Dorsolateral prefrontal cortex (tissue), 122 donors: ENCODE measurements at places on chromosomes 5 and 9.
A peak's percentile ranks its signal among the peaks of the same experiment; 100 is the strongest.

DNA sequence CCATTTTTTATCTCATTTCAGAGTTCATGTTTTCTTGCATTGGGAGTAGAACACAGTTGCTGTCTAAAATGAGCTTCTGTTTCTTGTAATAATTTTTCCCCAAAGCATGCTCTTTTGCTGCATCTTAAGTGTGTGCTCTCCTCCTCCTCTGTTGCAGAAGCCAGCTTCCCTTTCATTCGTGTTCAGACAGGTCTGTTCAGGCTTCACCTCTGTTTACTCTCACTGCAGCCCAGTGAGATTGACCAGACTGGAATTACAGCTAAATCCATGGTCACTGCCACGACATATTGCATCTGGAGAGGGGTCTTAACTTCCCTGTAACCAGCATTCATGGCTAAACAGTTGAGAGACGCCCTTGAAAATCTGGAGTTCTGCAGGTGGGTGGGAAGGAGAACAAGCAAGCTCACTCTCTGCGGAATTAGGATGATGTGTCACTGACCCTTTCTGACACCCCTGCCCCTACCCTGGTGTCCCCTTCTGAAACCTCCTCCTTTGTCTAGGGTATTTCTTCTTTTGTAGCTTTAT lies 223.2 kb downstream of the FSTL4 start:
- no peak for DNase-seq

GRCh38 chr5:170161069-170161468 lies 55.4 kb downstream of the FOXI1 start:
- DNase-seq, result no peak

- no peak for DNase-seq
Observed at GRCh38 chr9:27362447-27363210, 65.7 kb upstream of the EQTN start.

- DNase-seq, result no peak
Observed at GRCh38 chr5:141786700-141787099, 91.5 kb downstream of the PCDH1 start.

DNA sequence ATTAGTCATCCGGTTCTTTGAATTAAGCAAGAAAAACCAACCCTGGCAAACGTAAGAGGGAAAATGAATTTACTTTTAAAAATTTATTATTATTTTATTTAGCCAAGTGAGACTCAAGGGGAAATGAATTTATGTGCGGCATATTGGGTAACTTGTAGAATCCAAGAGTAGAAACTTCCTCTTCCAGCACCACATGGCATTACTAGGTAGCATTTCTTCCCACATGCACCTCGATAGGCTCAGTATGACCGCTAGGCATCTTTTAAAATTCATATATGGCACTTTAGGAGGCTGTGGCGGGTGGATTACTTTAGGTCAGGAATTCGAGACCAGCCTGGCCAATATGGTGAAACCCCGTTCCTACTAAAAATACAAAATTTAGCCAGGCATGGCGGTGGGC lies 17.6 kb upstream of the MYO10 start:
- no peak for DNase-seq

DNA sequence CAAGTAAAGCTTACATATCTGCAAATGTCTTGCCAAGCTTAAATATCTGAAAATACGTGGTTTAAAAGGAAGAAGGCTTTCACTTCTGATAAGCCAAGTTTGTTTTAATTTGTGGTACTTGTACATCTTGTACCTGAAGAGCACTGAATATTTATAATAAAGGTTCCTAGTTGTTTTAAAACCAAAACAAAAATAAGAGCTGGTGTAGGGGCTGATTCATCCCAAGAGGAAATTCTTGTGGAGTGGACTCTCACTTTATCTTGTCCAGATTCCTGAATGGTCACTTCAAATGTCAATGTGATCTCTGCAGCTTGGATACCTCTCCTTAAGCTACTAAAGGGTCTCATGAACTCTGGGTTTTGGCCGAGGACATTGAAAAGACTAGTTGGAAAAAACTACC lies 29.5 kb downstream of the MAMDC2 start:
- DNase-seq, result no peak

DNA sequence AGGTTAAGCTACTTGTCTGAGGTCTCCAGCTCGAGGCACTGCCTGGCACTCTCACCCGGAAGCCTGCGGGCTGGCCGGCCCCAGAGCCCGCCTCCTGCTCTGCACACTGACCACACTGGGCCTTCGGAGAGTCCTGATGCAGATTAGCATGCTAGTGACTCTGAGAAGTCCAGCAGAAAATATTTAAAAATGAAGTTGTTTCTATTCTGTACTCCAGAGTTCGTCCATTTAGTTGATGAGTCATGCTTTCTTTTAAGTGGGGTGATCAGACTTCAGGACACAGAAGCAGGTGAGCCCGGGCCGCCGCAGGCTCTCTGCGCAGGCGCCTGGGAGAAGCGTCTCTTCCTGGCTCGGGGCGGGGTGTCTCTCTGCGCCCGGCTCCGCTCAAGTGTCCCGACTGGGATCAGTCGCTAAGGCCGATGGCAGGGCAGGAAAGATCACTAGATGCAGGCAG lies 32.5 kb downstream of the FAM240B start:
- peak; percentile 36 for DNase-seq

GRCh38 chr9:93459432-93459847 lies 6.1 kb upstream of the FAM120AOS start:
- DNase-seq, result peak; percentile 46

GRCh38 chr5:66344544-66344943 lies 200.4 kb downstream of the SREK1 start:
- DNase-seq, result no peak

GRCh38 chr9:73402081-73403028 lies 250.7 kb downstream of the ANXA1 start:
- DNase-seq, result no peak

DNA sequence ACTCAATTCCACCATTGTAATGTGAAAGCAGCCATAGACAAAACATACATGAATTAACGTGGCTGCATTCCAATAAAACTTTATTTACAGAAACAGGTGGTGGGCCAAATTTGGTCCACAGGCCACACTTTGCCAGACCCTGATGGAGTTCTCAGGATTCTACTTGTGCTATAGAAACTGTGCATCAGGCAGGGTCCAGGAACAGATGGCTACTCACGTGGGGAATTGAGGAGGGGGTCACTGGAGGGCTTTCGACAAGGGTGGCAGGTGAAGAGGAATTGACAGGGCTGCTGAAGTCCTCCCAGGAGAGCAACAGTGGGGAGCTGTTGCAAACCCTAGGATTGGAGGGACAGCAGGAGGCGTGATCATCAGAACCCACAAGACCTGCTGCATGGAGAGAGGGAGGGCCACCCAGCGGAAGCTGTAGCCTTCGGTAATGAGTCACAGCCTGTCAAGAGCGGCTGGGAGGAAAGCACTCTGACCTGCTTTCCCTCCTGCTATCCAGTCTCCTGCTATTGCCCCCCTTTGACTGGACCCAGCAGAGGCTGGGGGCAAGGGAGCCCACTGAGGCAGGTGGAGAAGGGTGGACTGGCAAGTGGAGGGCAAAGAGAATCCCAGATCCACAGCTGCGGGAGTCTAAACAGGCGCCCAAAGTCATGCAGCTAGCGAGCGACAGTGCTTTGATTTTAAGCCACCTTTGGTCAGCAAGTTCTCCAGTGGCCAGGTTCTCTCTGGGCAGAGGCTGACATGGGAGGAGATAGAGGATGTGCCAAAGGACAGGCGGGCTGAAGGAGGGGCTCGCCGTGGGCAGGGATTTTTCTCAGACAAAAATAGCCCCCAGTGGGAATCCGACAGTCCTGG lies 138.3 kb upstream of the SMIM23 start:
- no peak for DNase-seq

DNA sequence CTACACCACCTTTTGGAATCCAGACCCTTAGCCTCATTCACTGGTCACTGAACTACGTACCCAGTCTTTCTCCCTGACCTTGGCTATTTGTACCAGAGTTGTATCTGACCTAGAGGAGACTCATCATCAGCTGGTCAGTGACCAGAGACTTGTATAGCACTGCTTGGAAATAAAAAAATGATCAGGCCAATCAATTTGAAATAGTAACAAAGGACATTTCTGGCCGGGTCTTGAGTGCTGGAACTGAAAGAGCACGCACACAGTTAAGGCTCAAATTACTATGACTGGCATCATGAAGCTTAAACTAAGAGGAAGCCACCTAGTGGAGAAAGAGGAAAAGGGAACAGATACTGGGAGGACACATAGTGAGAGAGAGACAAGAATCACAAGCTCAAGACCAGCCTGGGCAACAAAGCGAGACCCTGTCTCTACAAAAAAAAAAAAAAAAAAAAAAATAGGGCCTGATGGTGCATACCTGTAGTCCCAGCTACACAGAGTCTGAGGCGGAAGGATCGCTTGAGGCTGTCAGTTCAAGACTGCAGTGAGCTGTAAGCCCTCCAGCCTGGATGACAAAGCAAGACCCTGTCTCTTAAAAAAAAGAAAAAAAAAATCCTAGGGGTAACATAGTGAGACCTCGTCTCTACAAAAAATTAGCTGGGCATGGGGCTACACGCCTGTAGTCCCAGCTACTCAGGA lies 12.8 kb upstream of the SRP19 start:
- no peak for DNase-seq

DNA sequence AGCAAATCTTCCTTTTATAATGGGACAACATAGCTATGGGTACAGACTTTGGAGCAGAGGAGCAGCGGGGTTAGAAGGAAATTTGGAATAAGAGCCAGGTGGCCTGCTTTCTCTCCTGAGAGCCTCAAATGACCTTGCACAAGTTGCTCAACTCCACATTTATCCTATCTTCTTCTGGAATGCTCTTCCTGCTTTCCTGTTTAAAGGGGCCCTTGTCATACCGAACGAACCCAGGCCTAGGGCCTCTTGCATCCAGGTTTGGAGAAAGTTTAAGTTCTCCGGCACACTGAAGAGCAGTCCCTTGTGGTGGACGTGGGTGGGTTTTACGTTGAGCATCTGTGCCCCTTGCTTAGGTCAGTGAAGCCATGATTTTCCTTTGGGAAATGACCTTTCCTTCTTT lies 197.9 kb upstream of the NR3C1 start:
- DNase-seq, result no peak

GRCh38 chr9:96167011-96167410 lies 135.0 kb downstream of the HSD17B3 start:
- DNase-seq, result no peak

DNA sequence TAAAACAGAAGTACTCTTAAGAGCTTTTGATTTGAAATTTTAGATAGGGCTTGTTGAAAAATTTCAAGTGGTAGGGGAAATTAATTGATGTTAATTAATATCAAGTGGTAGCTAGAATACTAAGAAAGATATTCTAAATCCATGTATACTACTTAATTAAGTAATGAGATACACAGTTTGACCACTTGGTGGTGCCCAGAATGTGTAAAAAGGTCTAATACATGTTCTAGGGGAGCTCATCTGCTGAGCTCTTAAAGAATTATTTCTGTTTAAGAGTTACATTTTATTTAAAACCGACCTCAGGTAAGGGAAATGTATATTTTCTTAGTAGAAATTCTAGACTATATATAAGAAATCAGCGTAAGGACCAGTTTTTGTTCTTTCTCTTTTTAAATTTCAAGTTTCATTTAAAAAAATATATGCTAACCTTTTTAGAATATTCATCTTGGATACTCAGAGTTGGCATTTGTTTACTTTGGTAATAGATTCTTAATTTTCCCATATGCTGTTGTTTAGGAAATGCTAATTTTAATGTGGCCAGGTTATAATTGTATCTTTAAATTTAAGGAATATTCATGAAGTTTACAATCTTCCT lies 61.5 kb downstream of the LNPEP start:
- no peak for DNase-seq

GRCh38 chr5:119828541-119828940 lies 199.2 kb downstream of the FAM170A start:
- DNase-seq, result no peak

GRCh38 chr9:37342493-37342892 lies 80.0 kb upstream of the GRHPR start:
- DNase-seq, result no peak

DNA sequence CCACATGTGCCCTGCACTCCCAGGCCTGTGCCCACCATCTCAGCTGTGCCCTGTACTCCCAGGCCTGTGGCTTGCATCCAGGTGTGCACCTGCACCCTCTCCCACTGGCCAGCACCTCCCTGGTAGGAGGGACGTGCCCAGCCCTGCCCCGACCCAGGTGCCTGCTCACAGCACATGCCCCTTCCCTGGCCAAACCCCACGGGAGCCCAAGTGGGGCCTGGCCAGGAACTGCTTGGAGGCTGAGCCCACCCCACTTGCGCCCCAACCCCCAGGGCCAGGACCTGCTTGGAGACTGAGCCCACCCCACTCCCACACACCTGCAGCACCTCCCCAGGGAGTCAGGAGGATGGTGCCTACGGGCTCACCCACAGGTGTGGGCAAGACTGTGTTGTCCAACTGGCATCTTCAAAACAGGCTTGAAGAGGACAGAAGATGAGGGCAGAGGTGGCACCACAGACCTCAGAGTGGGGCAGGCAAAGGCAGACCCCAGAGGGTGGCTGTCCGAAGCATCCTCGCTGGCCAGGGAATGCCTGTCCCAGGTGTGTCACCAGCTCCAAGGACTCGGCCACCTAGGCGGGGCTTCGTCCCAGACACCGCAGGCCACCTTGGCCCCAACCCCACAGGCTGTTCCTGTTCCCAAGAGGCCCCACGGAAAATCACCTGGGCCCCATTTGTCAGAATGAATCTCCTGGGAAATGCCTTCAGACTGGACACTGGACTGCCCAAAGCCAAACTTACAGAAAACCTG lies 10.8 kb downstream of the ZDHHC11B start:
- DNase-seq, result peak; percentile 28

- DNase-seq, result no peak
Observed at GRCh38 chr5:27682600-27682999, 644.2 kb upstream of the CDH9 start.

DNA sequence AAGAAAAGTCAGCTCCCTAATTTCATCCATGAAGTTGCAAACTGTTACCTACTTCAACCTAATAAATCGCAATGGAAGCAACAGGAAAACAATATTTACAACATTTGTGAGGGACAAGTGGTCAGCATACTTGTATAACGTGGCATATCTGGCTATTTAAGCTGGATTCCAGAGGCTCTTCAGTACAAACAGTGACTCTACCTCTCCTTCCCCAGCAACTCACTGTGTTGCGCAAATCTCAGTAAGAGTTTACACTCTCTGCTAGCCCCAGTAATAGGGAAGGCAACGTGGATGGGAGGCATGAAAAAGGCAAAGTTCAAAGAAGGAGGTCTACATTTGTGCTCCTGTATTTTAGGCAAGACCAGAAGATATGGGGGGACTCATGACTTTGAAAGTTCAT lies 18.9 kb upstream of the SEMA5A start:
- no peak for DNase-seq

GRCh38 chr5:37412515-37412914 lies 33.4 kb downstream of the WDR70 start:
- no peak for DNase-seq

DNA sequence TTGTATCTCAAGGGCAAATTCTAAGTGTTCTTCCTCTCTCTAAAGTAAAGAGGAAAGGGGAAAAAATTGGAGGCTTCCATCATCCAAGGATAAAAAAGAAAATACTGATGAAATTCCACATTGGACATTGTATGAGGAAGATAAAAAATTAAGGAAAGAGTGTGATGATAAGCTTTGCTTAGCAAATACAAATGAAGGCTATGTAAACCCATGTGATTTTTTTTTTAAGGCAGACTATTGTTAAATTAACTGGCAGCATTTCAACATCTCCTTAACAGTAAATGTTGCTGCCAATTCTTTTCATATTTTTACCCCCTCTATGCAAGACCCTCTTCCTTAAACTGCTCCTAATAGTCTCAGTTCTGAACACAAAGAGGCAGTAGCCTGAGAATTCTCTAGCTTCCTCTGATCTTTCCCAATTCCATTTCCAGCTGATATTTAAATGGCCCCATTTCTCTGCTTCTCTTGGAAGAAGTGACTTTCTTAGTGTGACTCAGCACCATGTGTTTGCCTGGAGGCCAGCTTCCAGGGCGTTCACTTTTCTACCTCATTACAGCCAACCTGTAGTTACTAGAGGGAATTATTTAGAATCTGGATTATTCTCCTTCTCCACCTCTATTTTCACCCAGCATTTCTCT lies 159.7 kb downstream of the TLE1 start:
- no peak for DNase-seq
